ENCODE measurements at places on chromosomes 1 and 21.

- DNase-seq: no peak
Observed at GRCh38 chr1:15322648-15323350, 75.8 kb downstream of the FHAD1 start.

GRCh38 chr21:26489781-26490180, 83.3 kb downstream of the CYYR1 start:
- no peak for DNase-seq

DNA sequence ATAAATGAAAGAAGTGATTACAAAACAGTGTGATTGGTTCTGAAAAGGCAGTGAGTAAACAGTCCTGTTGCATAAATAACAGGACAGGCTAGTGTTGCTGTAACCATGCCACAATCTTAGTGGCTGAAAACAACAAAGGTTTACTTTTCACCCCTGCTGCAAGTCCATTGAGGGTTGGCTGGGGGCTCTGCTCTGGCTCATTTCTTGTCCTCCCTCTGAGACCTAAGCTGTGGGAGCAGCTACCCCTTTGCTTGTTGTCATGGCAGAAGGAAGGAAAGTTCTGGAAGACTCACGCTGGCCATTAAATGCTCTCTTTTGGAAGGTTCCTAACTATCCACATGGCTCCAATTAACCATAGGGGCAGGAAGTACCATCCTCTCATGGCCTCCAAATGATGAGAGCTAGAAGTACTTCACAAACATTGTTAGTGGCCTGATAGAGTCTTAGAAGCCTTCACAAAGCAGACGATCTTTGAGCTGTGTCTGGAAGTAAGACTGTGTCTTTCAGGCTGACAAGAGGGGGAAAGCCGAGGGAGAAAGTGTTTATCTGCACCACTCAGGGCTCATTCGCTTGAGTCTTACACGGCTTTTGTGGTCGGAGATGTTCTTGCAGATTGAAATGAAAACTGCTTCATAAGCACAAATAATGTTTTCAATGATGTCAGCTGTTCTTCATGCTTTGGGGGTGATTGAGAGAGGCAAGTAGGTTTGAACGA, 11.9 kb downstream of the RCSD1 start:
- no peak for DNase-seq

- DNase-seq: no peak
Observed at GRCh38 chr1:109161858-109162606, 48.1 kb downstream of the ELAPOR1 start.

DNA sequence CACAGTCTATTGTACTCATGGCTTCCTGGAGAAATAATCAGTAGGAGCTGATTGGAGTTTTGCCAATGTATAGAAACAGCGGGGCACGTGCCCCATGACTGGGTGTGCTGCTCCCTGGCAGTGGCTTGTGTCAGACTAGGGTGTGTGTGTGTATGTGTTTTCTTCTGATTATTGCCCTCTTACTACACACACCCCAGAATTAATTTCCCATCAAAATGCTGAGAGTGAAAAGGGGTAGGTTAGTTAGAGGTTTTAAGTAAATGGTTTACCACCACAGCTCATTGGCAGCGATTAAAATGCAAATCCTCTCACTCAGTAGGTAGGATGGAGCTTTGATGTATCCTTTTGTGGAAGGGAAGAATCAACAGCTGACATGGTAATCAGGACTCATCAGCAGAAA, 29.9 kb downstream of the HHAT start:
- no peak for DNase-seq

GRCh38 chr21:34834852-34835501, 166.2 kb downstream of the CLIC6 start:
- DNase-seq: no peak

DNA sequence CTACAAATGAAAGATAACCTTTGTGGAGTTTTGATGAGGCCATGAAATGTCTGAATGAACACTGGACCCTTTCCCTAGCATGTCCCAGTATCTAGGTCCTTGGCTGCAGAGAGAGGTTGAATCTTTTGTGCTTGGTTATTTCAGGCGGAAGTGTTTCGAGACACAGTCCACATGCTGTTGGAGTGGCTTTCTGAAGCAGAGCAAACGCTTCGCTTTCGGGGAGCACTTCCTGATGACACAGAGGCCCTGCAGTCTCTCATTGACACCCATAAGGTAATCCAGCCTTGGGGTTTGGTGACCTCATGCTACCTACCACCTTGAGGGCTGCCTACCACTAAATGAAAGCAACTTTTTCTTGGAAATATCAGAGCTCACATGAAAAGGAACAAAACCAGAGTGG, 38.9 kb upstream of the BMP8A start:
- no peak for DNase-seq

DNA sequence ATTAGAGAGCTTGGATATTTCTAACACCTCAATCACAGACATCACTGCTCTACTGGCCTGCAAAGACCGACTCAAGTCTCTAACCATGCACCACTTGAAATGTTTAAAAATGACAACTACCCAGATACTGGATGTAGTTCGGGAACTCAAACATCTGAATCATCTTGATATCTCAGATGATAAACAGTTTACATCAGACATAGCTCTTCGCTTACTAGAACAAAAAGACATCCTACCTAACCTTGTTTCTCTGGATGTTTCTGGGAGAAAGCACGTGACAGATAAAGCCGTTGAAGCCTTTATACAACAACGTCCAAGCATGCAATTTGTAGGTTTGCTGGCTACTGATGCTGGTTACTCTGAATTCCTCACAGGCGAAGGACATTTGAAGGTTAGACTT, 45.1 kb downstream of the ZYG11B start:
- no peak for DNase-seq

GRCh38 chr1:231721436-231721835, 94.8 kb downstream of the DISC1 start:
- DNase-seq: no peak

DNA sequence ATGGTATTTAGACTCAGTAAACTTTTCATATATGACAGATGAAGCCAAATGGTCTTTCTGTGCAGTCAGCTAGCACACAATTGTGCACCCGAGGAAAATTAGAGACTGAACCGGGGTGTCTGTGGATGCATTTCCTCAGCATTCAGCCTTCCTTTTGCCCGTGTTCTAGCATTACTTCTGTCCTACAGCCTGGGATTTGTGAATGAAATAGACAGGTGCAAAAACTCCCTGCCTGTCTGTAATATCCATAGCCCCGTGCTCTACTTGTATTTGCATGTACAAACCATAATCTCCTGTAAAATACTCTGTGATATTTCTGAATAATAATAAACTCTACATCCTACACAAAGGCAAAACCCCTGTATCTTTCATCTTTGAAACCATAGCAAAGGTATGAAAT, 64.8 kb upstream of the LGALS8 start:
- DNase-seq: no peak

Data from stimulated activated CD8-positive, alpha-beta memory T cell treated with anti-CD3 and anti-CD28 coated beads, Interleukin-7, amount 100 ng/mL, for 1 hour (primary cell).